ENCODE measurements at places on chromosomes 6 and 20.
A peak's percentile ranks its signal among the peaks of the same experiment; 100 is the strongest.

DNA sequence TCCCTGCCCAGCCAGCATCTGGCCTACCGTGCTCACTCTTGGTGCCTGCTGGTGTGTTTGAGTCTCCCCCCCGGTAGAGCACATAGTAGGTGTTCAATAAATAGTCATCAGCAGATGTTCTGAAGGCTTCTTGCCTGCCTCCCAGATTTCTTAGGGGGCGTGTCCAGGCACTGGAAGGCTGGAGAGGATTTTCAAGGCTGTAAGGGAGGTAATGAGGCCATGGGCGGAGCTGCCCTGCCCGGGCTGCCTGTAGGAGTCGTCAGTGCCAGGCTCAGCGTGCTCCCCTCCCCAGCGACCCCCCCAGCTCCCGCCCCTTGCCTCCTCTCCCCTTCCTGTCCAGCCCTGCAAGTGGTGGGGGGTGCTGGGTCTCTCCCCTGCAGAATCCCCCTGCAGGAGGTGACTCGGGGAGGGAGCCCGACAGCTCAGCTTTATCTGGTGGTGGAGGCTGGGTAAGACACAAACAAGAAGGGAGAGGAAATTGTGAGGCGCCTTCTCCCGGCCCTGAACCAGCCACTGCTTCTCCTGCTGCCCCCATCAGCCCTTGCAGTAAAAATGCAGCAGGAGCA is 55.9 kb downstream of the BCAS4 start:
- DNase-seq = no peak

- DNase-seq = no peak
Measured at GRCh38 chr6:118953391-118953790, 18.4 kb upstream of the MCM9 start.

GRCh38 chr6:168601546-168601945 is 160.6 kb downstream of the SMOC2 start:
- no peak for DNase-seq

DNA sequence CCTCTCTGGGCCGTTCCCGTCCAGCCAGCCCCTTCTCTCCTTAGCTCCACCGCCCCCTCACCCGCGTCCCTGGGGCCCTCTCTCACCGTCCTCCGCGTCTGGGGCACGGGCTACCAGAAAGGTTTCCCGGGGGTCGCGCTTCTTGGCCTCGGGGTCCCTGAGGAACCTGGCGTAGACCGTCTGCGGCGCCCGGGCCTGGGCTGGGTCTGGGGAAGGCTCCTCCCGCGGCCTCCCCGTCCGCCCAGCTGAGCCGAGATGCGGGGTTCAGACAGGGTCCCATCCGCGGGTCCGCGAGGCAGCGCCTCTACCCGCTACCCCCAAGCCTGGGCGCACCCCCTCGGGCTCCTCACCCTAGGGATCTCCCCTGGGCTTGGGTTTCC is 1.1 kb downstream of the TULP1 start:
- DNase-seq = no peak

DNA sequence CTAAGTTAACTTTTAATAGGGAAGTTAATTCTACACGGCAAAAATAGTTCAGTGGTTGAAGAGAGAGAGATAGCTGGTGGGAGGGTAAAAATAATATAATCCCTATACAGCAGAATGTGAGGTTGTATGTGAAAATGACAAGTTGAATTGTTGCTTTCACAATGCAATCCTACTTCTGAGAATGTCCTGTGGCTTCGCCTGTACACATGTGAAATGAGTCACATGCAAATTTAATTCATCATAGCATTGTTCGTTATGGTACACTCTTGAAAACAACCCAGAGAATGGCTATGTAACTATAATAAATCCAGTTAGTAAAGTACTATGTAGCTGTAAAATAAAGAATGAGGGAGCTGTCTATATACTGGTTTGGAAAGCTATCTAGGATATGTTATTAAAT is 46.0 kb upstream of the HINT3 start:
- no peak for DNase-seq

GRCh38 chr20:56656632-56657031 is 27.5 kb downstream of the TFAP2C start:
- DNase-seq = no peak

- no peak for DNase-seq
Measured at GRCh38 chr6:116287689-116288282, 8.1 kb upstream of the TSPYL1 start.

GRCh38 chr6:3456395-3456897 is 404 bp downstream of the SLC22A23 start:
- DNase-seq = no peak

DNA sequence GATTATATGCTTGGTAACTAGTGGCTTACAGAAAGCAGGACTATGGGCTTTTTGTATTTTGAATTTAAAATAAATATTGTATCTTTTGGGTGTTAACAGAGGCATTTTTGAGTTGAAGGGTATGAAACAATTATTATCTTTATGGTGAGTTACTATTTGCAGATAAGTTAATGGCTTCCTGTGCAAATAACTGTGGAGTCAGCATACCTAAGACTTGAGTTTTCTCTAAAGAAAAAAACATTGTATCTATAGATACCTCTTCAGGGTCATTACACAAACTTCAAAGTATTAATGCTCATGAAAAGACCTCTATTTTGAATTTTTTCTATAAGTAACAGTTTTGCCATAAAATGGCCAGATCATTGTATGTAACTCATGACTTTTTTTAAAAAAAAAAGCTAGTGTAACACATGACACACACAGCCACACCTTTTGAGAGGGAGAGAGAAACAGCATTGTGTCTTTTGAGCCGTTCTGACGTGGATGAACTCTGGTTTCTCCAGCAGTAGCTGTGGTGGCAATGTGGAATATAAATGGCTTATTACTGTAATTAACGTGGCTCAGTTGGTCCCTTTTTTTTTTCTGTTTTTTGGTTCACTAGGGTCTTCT is 36.3 kb downstream of the PLEKHG1 start:
- no peak for DNase-seq

- DNase-seq = no peak
Measured at GRCh38 chr6:31717499-31718222, 2.5 kb downstream of the LY6G6D start.

- peak; percentile 75 for DNase-seq
Measured at GRCh38 chr6:158849899-158850806, 31.0 kb upstream of the EZR start.

DNA sequence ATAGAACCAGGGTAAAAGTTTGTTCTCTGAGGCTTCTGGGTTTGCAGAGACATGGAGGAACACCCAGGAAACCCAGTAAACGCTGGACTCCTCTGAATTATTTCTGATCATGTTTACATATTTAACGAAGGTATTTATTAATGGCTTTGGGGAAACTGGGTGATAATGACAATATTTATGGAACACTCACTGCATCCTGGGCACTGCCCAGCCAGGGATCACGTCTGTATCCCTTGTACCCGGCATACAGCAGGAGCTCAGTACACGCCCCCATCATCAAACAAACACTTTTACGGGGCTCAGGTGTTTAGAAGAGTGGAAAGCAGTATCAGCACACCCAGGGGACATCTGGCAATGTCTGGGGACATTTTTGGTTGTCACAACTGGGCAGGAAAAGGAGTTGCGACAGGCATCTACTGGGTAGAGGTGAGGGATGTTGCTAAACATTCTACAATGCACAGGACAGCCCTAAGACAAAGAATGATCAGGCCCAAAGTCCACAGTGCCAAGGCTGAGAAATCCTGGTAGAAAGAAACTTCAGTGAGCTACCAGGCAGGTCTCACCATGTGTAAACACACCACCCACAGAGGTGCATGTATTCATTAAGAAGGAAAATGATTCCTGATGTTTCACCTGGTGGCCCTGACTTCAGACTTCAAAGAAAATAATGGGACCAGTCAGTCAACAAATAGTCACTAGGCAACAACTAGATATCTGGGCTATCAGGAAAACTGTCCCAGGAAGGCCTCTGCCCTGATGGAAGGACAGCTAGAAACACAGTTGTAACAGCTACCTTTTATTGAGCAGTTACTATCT is 35.3 kb downstream of the ZMYND8 start:
- DNase-seq = no peak

- DNase-seq = no peak
Measured at GRCh38 chr6:122790028-122790422, 967 bp downstream of the SMPDL3A start.

DNA sequence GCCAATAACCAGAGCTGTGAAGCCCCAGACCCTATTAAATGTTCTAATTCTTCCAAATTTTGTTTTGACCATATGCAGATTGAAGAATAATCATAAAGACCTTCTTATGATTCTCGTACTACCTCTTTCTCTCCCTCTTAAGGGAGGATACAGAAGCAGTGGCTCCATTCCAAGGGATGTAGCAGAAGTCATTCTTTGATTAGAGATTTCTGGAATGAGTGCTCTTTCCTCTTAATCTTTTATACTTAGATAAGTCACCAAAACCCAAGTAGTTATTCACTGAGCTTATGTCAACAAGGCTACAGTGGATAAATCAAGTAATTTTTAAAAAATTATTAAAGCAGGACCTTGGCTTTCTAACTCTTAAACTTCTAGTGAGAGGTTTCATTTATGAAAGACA is 266.0 kb upstream of the STXBP5 start:
- no peak for DNase-seq

DNA sequence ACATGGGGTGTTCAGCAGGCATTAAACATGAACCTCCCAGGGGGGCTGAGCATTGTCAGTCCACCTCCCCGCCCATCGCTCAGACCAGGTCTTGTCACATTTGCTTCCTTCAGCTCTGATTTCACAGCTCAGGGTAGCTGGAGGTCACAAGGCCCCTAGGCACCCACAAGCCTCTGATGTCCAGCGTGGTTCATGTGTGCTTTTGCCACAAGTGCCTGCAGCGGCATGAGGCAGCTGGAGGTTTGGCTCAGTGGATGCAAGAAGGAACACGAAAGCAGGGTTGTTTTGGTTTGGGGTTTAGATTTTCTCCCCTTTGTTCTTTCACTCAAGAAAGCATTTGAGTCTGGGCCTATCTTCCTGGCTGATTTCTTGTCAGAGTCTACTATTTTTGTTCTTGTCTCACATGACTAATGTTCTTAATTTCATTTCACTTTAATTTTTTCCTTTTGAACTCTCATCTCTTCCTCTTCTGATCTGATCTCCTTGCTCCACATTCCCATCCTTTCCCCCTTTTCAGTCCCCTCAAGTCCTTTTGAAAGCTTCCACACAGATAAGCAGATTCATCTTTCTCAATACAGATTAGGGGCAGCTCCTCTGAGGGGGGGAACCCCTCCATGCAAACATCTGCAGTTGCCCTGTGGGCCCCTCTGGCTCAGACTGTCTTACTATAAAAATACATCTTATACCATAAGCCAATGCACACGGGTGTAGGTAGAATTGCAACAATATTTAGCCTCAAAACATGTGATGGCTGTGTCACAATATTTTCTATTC is 68.1 kb upstream of the CEP85L start:
- DNase-seq = no peak

- DNase-seq = no peak
Measured at GRCh38 chr20:62475772-62476055, at the start of gene GATA5. GATA5 (minus strand) TSS chr20:62475995; CDS start chr20:62475521, 474 bp downstream.

- DNase-seq = no peak
Measured at GRCh38 chr20:19820555-19821211, 62.6 kb downstream of the RIN2 start.

DNA sequence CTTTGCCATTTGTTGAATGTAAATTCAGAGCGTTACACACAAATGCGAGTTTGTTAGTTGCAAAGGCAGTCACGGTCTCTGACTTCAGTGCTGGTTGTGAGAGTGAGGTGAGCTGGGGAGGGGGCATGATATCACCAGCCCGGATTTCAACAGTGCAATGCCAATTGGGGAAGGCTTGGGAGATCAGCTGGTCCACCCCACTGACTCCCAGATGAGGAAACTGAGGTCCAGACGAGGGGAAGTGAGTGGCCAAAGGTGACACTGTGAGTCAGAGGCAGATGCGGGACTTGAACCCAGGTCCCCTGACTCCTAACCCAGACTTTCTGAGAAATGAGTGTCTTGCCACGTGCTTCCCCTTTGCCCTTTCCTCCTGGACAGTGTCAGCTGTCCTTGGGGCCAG is 62.1 kb downstream of the CEBPB start:
- DNase-seq = no peak

GRCh38 chr20:49320460-49320859 is 42.6 kb upstream of the ZNFX1 start:
- DNase-seq = peak; percentile 61

DNA sequence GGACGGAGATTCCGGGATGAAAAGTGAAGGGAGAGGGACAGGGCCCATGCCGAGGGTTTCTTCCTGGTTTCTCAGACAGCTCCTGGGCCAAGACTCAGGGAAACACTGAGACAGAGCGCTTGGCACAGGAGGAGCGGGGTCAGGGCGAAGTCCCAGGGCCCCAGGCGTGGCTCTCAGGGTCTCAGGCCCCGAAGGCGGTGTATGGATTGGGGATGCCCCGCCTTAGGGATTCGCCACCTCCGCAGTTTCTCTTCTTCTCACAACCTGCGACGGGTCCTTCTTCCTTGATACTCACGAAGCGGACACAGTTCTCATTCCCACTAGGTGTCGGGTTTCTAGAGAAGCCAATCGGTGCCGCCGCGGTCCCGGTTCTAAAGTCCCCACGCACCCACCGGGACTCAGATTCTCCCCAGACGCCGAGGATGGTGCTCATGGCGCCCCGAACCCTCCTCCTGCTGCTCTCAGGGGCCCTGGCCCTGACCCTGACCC is 55.0 kb upstream of the HLA-A start:
- peak; percentile 27 for DNase-seq

- DNase-seq = no peak
Measured at GRCh38 chr6:15913573-15913972, 215.3 kb upstream of the MYLIP start.

- DNase-seq = no peak
Measured at GRCh38 chr6:100228437-100228833, 234.4 kb upstream of the MCHR2 start.

- no peak for DNase-seq
Measured at GRCh38 chr6:50049829-50050228, at the start of gene DEFB112. DEFB112 (minus strand) TSS chr6:50049929; CDS start chr6:50049869, 60 bp downstream.

DNA sequence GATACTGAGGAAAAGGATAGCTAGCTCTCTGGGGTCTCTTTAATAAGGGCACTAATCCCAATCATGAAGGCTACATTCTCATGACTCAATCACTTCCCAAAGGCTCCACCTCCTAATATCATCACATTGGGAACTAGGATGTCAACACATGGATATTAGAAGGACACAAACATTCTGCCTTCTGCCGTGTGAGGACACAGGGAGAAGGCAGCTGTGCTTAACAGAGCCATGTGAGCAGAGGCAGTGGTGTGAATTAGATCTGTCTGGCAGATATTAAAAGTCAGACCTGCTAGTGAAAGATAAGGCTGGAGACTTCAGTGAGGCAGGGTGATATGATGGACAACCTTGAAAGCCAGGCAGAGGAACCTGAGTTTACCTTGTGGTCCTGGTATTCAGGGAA is 341.9 kb downstream of the ARHGAP18 start:
- no peak for DNase-seq

DNA sequence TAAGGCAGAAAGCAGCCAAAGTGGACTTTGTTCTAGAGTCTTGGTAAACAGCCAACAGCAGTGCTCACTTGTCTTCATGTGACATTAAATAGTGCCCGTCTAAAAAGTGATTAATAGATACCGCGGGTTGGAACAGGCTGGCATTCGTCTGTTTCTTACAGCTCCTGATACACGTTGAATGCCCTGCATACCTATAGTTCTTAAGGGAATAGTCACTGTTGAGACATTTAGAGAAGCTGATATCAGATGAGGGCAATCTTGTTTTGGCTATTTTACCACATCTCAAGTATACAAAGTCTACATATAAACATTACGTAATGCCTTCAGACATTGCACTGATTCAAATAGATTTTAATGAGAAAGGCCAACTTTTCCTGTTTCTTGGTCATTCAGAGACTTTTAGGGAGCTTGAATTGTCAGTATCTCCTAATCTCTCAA is 374.9 kb upstream of the FLRT3 start:
- peak; percentile 23 for DNase-seq

Data from AG08396 (cell line).